GF-D8 (cell line): ENCODE measurements at places on chromosomes 5 and 9.

DNA sequence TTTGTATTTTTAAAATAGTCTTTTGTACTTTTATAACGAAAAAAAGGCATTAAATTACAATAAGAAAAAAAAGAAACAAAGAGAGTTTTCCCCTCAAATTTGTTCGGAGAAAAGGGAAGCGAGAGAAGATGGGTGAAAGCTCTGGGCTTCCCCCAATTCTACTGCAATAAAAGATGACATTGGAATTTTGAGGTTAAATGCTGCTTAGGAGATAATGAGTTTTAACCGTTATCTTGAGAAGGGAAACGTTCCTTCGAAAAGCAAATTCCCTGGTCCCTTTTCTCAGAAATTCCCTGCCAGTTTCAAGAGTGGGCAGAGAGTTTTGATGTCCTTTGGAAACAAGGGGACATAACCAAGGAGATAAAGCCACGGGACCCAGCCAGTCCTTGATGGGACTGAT is 18.4 kb upstream of the ERGIC1 start:
- DNase-seq: no peak

DNA sequence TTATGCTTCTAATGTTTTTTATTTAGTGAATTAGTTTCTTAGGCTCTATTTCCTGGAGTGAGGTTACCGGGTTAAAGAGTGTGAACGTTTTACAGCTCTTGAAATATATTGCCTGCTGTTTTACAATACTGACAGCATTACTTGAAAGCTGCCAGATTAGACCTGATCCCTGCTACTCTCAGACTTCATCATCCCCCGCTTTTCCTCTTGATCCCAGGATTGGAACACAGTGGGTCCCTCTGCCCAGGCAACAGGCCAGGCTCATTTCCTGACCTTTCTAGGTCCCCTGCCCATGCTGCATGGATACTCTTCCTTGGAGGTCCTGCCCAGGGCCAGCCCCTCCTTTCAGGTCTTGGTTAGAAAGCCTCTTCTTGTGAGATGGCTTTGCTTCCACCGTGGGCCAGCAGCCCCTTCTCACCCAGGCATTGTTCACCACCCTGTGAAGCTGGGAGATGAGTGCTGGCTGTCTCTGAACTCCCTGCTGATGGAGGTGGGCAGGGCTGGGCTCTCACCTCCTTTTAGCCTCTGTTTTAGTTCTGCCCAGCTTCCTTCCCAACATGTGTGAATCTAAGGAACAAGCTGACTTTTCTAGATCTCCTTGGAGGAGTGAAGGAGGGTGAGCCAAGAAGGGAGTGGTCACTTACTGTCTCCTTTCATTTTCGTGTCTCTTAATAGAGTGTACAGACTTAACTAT is 15.5 kb upstream of the FAM120AOS start:
- DNase-seq: no peak

- DNase-seq: no peak
Observed at GRCh38 chr9:89879701-89880100, 274.9 kb downstream of the GADD45G start.

- no peak for DNase-seq
Observed at GRCh38 chr5:15290953-15291352, 209.0 kb upstream of the FBXL7 start.

GRCh38 chr5:11104651-11105112 is 343.6 kb upstream of the DAP start:
- DNase-seq: no peak

GRCh38 chr5:43571237-43571636 is 14.4 kb upstream of the PAIP1 start:
- no peak for DNase-seq

- no peak for DNase-seq
Observed at GRCh38 chr9:127967151-127967809, 13.5 kb downstream of the EEIG1 start.

GRCh38 chr9:19879062-19879461 is 90.2 kb upstream of the SLC24A2 start:
- DNase-seq: no peak

GRCh38 chr5:7850395-7851239 is at the start of gene CFAP90:
TSS of gene CFAP90 (minus strand) at chr5:7851133. CDS start at chr5:7851021, 112 bp downstream.
- DNase-seq: no peak

DNA sequence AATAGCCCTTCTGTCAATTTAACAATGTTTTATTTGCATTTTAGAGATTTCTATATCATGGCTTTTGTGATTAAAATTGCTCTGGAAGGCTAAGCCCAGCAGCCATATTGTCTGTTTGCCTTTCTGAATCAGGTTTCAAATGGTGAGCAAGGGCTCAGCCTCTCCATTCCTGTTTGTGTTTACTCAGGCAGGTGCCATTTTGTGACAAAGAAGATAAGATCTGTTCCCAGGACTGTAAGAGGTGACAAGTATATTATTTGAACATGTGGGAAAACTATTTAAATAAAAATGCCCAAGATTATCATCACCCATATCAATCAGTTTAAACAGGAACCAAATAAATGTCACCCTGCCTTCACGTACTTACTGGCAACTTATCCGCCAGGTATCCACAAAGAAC is 641.3 kb upstream of the KLF4 start:
- no peak for DNase-seq

GRCh38 chr5:61303346-61303745 is 28.7 kb upstream of the ZSWIM6 start:
- DNase-seq: no peak

DNA sequence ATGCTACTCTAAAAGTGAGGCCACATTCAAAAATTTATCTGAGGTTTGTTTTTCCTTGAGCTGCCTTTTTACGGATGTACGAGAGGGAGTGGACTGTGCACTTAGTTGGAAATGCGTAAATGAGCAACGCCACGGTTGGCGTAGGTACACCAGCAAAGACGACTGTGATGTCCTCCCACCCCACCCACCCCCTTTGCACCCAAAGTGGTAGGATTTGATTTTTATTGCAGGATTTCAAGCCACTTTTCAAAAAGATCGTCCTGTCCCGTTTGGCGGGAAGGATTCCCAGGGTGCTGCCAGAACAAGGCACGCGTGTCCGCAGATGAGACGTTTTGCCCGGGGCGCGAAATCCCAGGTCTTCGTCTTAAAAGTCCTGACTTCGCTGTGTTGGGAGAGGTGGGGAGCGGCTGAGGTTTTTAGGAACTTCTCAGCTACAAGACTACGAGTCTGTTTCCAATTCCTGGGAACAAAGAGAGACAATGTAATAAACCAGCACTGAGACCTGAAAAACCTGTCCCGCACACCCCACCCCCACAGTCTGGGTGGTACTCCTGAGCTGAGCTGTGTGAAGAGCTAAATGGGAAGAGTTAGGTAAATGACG is 1.0 kb upstream of the TLE1 start:
- no peak for DNase-seq

- no peak for DNase-seq
Observed at GRCh38 chr5:137072361-137073115, 426.6 kb downstream of the SPOCK1 start.

- no peak for DNase-seq
Observed at GRCh38 chr9:103304797-103305196, 309.7 kb downstream of the CYLC2 start.

GRCh38 chr9:123697686-123698085 is 232.2 kb downstream of the DENND1A start:
- DNase-seq: no peak

DNA sequence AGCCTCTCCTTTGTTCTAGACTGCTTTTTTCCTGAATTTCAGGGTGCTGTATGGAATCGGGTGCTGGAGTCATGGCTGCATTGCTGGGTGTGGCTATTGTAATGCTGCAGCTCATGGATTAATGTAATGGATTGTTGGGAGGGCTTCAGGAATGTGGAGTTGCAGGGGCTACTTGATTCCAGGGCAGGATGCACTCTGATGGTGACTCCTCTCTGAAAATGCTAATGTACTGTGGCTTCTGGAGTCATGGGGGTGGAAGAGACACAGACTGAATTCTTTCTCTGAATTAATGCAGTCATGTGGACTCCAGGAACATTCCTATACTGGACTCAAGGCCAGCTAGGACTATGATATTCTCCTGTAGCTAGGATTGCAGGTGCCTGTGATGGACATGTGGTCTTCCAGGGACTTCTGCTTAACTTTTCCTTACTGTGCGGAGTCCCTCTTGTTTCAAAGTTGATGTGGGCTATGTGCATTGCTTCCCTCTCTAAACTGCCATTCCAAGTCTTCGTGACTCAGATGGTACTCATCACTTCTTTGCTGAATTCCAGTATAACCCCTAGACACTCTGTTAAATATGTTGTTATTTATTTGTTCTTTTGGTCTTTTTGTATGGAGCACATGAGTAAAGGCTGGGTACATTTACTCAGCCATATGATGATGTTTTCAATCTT is 396.2 kb downstream of the KCTD16 start:
- no peak for DNase-seq

DNA sequence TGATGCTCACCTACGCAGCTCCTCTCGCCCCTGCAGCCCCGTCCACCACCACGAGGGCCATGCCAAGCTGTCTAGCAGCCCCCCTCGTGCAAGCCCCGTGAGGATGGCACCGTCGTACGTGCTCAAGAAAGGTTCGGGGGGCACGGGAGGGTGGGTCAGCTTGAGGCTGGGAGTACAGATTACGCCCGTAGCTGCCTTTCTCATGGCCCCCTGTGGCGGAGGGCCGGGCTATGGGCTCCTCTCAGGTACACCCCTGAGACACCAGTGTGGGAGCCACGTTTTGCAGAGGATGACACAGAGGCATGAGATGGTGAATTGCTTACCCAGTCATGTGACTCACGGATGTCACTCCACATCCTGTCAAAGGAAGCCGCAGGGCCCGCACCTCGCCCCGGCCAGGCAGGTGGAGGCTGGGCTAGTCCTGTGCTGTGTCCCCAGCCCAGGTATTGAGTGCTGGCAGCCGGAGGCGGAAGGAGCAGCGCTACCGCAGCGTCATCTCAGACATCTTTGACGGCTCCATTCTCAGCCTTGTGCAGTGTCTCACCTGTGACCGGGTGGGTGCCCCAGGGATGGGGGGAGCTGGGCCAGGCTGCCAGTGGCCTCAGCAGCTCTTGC is 33.7 kb downstream of the USP20 start:
- DNase-seq: no peak

DNA sequence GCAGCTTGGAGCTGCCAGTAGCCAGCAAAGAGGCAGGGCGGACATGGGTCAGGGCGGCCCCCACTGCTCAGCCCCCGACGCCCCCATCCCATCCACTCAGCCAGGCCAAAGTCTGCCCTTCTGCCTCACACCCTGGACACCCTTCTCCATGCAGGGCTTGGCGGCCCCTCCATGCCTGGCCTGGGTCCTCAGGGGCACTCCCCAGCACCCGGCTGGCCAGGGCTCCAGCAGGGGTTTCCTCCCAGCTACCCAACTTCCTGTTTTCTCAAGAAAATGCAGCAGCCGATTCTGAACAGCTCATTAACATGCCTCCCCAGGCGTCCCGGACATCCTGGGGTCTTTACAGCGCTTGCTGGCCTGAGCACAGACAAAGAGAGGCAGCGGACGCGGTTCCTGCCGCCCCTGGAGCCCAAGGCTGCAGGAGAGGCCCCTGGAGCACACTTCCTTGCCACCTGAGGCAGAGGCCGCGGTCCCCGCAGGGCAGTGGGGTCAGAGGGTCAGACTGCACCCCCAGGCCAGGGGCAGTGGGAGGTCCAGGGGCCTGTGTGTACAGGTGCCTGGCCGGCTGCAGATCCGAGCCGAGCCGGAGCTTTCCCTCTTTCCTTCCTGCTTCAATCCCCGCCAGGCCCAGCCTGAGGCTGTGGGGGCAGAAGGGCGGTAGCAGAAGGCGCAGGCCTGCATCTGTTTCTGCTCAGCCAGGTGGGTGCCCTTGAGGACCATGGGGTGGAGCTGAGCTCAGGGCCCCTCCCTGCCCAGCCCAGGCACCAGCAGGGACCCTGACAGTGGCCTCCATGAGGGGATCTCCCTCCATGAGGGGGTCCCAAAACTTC is 18.7 kb upstream of the NRARP start:
- peak; percentile 65 for DNase-seq

GRCh38 chr5:178463321-178464155 is 126.7 kb downstream of the COL23A1 start:
- no peak for DNase-seq

- DNase-seq: no peak
Observed at GRCh38 chr9:131773911-131774379, 34.1 kb upstream of the RAPGEF1 start.

GRCh38 chr5:175457466-175457865 is 13.5 kb upstream of the DRD1 start:
- DNase-seq: no peak

- DNase-seq: no peak
Observed at GRCh38 chr5:68187268-68188055, 28.1 kb upstream of the PIK3R1 start.

GRCh38 chr9:135471791-135472640 is 7.6 kb upstream of the PPP1R26 start:
- no peak for DNase-seq

GRCh38 chr5:131942016-131942415 is 3.4 kb downstream of the MEIKIN start:
- no peak for DNase-seq

DNA sequence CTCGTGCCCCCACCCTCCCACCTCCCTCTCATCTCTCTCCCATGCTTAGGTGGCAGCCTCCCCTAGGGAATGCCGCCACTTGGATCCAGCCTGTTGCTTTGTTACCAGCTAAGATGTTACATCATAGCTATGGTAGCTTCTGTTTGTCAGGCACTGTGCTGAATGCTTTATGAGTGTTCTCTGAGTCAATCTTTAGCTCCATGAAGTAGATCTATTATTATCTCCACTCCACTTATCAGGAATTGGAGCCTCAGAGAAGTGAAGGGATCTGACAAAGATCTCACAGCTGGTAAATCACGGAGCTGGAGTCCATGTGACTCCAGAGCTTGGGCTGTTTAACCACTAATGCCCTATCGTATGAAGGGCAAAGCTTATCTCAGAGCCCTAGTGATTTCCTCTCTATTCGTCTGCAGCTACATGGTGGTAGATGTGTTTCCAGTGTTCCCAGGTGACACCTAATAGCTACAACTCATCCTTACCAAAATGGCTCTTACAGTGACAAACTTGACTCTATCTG is 54.1 kb downstream of the GARNL3 start:
- DNase-seq: no peak

- DNase-seq: no peak
Observed at GRCh38 chr5:103514371-103514770, 48.2 kb downstream of the NUDT12 start.

DNA sequence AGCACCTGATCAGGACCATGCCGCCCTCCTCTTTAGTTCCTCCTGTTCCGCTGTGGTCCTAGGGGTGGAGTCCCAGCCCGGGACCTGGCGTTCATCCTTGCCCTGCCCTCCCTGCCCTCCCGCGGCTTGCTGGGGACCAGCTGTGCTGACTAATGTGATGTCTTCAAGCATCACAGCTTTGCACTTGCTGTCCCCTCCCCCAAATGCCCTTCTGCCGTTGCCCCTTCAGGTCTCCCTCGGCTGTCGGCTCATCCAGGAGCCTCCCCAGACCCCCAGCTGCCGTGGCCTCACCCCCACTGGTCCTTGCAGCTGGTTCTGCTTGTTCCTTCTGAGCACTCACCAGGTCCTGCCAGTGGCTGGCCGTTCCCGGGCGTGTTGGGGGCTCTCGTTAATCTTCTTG is 19.9 kb downstream of the RXRA start:
- no peak for DNase-seq
